Stimulated activated CD8-positive, alpha-beta memory T cell treated with anti-CD3 and anti-CD28 coated beads, Interleukin-4, amount 100 ng/mL, for 1 hour (primary cell): ENCODE measurements at places on chromosomes 1 and 21.

GRCh38 chr1:193951984-193952383, 765.6 kb upstream of the B3GALT2 start:
- no peak for DNase-seq

DNA sequence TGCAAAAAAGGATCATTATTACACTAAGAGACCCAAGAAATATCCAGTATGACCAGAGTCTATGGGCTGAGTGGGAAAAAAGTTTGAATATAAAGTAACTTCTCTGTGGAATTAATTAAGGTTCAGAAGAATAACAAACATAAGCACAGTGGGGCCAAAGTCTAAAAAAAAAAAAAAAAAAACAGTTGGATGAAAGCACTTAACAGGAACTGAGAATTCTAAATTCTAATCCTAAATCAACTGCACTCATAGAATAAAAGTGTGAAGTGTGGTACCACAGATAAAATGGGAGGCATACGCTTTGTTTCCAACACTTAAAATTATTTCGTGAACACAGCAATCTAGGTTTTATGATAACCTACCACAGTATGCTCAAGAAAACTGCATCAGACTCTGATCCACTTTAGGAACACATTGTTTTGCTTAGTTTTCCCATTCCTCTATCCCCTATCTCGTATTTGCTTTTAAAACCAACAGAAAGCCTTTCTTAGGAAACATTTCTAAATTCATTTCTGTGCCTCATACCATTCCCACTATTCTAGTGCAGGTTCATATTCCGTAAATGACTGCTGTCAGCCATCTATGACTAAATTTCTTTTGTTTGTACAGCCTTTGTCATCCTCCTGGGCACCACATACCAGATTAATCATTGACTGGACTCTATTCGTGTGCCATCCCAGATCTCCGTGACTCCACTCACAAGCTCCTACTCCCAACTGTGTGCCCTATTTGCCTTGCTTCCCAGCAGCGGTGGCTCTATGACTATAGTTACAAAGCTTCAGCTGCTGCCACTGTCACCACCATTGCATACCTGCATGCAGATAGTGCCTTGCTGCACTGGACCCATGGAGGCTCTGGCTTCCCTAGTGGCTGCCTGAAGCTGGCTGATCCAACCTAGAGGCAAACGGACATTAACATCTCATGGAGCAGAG, 24.9 kb downstream of the CHML start:
- DNase-seq, result no peak

- DNase-seq, result no peak
These were observed 21.6 kb downstream of the SYT14 start for GRCh38 chr1:209959623-209960022.

DNA sequence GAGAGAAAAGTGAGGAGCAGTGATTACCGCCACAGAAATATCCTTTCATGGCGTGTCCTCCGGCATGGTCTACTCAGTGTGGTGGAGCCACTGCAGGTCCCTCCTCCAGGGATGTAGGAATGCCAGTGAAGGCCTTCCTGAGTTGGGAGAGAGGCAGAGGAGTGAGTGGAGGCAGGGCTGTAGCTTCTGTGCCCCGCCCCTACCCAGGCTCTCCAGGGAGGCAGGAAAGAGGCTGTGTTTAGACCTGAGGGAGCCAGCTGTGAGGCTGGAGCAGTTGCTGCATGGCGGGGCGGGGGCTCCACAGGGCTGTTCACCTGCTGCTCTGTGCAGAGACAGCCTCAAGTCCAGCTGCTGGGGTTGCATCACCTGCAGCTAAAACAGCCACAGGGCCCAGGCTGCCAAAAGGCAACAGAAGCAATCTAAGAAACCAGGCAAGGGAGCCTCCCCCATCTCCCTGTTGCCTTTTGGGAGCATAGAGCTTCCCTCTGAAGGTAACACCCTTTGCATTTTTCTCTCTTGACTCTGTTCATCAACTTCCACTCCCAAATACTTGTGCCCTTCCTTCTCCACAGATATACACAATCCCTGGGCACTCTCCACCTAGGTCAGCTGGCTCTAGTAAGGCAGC, 801 bp upstream of the ANXA9 start:
- DNase-seq, result no peak

DNA sequence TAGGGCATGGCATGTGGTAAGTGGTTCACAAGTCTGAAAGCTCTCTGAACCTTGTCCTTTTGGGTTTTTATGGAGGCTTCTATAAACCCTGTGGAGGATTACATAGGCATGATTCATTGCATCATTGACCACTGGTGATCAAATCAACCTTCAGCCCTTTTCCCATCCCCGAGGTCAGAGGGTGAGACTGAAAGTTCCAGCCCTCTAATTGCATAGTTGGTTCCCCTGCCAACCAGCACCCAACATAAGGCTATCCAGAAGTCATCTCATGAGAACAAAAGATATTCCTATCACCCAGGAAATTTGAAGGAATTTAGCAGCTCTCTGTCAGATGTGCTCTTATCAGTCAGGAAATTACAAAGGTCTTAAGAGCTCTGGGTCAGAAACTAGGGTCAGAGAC, 89.5 kb upstream of the ARTN start:
- DNase-seq, result no peak

DNA sequence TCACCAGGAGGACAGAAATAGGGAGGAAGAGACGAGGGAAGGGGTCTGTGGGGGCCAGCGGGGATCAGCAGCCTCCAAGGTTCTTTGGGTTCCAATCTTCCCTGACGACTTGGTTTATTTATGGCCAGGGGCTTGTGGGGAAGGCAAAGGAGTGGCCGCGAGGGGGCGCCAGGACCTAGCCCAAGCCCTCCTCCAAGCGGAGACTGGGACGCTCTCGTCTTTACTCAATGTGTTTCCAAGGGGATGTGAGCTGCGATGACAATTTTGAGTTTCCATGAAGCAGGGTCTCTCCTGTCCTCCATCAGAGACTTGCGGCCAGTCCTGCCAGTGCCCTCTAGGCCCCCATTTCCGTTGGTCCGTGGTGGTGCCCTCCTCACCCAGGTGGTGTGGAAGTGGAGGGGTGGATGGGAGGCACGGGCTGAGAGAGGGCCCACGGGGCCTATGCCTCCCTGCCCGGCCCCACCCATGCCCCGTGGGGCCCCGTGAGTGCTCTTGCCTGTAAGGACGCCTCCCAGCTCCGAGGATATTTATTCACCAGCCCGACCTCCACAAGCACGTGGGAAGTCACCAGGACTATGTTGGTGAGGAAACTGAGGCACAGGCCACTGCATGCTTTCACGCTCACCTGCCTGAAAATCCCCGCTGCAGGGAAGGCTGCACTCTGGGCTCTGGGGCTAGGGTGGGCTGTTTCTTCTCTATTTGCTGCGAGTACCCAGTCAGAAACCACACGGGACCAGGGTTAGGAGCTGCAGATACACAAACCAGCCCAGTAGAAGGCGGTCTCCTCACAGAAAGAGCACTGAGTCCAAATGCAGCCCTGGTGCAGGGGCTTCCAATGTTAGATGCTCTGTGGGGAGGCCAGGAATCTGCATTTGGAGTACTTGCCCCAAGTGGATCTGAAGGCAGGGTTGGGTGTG, 26.5 kb downstream of the DMRTB1 start:
- DNase-seq, result peak; percentile 17

DNA sequence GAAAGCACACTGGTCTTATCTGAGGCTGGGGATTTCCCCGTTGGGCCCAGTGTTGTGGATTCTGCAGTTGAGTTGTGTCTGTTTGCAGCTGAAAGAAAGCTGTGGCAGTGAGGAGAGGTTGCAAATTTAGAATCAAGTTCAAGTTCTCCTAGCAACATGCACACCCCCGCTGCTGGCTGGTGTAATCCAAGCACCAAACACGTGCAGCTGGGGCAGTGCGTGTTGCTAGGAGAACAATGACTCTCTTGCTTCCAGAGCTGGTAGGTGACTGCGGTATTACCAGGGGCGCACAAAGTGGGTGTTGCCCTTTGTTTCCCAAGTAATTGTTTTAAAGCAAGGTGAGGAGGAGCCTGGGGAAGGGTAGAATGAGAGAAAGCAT, 91.5 kb downstream of the IER5 start:
- no peak for DNase-seq

- no peak for DNase-seq
These were observed 2.5 kb downstream of the S100A9 start for GRCh38 chr1:153360190-153360589.

DNA sequence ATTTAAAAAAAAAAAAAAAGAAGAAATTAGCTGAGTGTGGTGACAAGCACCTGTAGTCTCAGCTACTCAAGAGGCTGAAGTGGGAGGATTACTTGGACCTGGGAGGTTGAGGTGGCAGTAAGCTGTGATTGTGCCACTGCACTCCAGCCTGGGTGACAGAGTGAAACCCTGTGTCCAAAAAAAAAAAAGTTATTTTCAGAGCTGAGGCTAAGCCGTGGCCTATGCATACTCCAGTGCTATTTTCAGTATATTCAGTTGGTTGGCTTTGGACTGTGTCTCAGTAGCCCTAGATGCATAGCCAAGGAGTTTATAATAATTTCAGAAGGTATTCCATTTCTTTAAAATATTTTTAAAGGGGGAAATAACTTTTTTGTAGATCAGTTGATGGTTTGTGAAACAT, 140.5 kb upstream of the L1TD1 start:
- DNase-seq, result no peak

- DNase-seq, result no peak
These were observed 4.9 kb downstream of the KLHL21 start for GRCh38 chr1:6597777-6598131.

DNA sequence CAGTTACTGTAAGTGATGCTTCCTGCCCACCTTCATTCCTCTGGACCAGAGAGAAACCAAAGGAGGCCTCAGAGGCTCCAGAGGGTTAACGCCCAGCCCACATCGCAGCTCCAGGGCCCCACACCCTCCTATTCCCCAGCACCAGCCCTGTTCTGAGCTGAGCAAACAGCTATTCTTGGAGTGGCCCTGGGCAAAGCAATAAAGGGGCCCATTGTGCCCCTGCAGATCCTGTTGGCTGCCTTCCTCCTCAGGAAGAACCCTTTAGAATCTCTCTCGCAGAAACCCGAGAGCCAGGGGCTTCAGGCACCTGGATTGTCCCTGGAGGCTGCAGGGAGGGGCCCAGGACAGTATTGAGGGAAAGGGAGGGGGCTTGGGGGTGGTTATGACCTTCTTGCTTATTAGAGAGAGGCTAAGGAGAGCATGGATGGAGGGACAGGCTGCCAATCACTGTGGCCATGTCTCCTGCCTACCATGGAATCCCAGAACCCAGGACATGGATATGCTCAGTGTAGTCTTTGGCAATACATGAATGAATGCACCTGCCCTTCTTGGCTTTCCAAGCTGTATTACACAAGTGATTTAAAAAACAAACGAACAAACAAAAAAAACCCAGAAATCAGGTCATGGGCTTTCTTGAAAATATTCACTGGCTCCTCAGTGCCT, 9.2 kb downstream of the PADI2 start:
- DNase-seq, result no peak

DNA sequence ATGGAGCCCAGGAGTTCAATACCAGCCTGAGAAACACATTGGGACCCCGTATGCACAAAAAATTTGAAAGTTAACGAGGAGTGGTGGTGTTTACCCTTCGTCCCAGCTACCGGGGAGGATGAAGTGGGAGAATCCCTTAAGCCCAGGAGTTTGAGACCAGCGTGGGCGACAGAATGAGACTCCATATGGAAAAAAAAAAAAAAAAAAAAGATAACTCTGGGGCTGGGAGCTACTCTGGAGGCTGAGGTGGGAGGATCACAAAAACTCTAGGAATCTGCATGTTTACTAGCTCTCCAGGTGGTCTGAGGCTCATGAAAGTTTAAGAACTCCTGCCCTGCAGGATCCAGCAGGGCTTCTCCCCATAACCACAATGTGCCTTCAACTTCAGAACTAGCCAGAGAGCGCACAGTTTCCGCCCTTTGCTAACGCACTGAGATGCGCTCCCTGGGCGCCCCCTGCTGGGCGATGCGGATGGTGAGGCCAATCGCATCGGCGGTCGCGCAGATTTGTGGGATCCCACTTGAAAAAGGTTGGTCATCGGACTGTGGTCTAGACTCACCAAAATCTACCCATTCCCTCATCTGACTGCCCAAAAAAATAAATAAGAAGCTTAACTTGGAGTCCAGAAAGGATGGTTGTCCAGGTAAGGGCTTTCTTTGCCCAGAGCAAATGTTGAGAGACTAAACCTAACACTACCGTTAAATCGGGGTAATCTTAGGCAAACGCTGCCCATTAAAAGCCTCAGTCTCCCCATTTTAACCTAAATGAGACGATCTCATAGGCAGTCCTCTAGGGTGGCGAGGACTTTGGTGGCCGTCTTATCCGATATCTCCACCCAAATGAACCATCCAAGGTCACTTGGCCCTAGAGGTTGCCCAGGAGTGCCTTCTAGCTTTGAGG, 8.8 kb downstream of the ZNF683 start:
- DNase-seq, result peak; percentile 72

- no peak for DNase-seq
These were observed 364.3 kb upstream of the USP24 start for GRCh38 chr1:55579332-55580001.

DNA sequence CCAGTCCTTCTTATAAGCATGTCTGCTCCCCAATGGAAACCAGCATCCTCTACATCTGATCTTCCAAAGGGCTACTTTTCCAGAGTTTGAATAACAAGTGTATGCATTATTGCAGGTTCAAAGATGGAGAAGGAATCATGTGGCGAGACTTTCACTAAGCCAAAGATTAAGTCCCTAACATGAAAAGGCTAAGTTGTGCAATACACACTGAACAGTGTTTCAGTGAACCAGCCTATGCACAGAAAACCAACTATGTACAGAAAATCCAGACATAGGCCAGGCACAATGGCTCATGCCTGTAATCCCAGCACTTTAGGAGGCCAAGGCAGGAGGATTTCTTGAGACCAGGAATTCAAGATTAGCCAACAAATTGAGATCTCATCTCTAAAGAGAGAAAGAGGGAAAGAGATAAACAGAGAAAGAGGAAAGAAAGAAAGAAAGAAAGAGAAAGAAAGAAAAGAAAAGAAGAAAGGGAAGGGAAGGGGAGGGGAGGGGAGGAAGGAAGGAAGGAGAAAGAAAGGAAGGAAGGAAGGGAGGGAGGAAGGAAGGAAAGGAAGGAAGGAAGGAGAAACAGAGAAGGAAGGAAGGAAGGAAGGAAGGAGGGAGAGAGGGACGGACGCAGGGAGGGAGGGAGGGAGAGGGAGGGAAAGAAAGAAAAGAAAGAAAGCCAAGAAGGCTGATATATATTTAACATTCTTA, 181.7 kb downstream of the LTN1 start:
- DNase-seq, result no peak

- DNase-seq, result no peak
These were observed 26.8 kb downstream of the MAP7D1 start for GRCh38 chr1:36182734-36183133.

DNA sequence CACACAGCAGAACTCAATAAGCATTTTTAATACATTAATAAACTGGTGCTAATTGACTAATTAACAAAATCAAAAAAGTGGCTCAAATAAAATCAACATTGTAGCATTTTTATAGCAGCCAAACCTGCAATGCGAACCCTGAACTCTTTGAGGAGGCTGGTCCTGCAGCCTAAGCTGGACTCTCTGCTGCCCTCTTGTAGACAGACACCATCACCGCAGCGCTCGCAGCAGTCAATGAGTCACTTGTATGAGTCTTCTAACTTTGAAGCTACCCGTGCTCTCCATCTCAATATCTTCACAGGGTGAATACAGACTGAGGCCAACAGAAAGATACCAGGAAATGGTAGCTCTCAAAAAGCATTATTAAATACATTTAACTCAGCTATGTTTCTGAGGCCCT, 9.7 kb upstream of the KRTAP7-1 start:
- DNase-seq, result no peak
